MG63 (cell line): ENCODE measurements at places on chromosomes 3 and 15. TPM values are rescaled to one million over a fixed set of nuclear protein-coding genes. Genes with fewer than 3 reads are reported as not detected.

GRCh38 chr15:37260255-37260654 lies 159.9 kb upstream of the MEIS2 start:
- no peak for DNase-seq

- peak; percentile 41 for DNase-seq
These were observed 25.7 kb downstream of the RPLP1 start for GRCh38 chr15:69478259-69478781.

- no peak for DNase-seq
These were observed 163.1 kb downstream of the STAC start for GRCh38 chr3:36543276-36543997.

- no peak for DNase-seq
These were observed 878 bp upstream of the RAD51 start for GRCh38 chr15:40693904-40694687.

The ST3GAL6 gene
- total RNA-seq = 1.4 and 2.0 TPM in 2 replicates

- no peak for DNase-seq
These were observed 34.1 kb downstream of the TPM1 start for GRCh38 chr15:63076714-63077046.

DNA sequence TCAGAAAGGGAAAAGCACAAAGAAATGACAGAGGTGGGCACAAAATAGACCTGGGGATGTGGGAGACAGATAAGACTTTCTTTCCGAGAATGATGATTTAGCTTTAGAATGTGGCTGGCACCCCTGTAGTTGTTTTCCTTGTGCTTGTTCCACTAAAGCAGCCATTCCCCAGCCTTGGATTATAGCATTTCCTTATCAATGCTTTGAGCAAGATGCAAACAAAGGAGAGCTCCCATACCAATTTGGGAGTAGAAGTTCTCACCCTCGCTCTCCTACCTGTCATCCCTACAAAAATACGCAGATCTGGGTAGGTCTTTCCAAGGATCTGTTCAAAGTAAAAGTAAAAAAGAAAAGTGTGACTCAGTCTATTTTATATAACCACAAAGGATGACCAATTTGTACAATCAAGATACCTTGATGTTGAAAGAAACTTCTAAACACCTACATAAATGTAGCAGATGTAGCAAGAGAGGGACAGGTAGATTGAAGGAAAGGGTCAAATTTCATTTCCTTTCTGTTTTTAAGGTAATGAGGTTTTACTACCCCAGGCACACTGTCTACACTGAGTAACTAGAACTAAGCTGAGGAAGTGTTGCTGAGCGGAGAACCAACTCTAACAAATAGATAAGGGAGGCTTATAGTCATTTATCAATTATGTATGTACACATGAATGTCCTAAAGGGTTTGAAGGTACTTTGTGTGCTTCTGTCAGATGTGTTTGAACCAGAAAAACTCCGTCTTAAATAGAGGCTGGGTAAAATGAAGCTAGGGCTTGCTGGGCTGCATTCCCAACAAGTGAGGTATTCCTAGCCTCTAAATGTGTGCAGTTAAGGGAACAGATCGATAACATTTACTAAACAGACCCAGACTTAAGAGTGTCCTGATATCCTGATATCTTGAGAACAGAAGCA lies 91.1 kb upstream of the LRRN1 start:
- DNase-seq = no peak

GRCh38 chr3:194208709-194209108 lies 72.8 kb downstream of the HES1 start:
- no peak for DNase-seq

- no peak for DNase-seq
These were observed 7.0 kb upstream of the UBE2Q2 start for GRCh38 chr15:75835990-75836958.

DNA sequence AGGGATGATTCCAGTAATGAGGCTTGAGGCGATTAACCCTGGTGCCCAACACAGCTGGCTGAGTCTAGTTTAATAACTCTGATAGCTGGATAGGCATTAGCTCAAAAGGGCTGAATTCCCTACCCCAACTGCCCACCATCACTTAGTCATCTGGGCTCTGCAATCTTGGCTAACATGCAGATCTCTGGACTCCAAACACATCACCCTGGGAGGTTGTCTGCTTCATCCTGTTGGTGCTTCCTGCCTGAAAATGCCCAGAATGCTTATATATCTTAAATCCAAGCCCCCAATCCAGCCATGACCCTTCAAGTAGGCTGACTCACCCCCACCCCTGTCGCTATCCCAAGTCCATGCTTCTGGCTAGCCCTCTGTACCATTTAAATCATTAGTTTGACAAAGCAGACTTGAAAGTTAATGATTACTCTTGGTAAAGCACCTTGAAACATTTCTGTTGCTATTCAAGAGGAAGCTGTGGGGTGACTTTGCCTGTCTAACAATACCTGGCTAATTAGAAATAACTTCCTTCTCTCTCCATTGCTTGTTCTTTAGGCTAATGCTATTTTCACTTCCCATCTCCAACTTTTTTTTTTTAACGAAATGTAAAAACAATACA lies 107.0 kb upstream of the RORA start:
- DNase-seq = peak; percentile 17

- no peak for DNase-seq
These were observed 12.5 kb downstream of the MAPK6 start for GRCh38 chr15:52031556-52031955.

The MITF gene
- 4.7 and 9.0 TPM in 2 replicates for total RNA-seq

GRCh38 chr3:179852142-179852905 lies 184.4 kb downstream of the PEX5L start:
- DNase-seq = peak; percentile 80

The RARB gene
- 1.5 and 2.4 TPM in 2 replicates for total RNA-seq

- DNase-seq = no peak
These were observed 707 bp upstream of the FAM81A start for GRCh38 chr15:59437142-59437816.

The CLDN18 gene
- not detected in 2 replicates for total RNA-seq

DNA sequence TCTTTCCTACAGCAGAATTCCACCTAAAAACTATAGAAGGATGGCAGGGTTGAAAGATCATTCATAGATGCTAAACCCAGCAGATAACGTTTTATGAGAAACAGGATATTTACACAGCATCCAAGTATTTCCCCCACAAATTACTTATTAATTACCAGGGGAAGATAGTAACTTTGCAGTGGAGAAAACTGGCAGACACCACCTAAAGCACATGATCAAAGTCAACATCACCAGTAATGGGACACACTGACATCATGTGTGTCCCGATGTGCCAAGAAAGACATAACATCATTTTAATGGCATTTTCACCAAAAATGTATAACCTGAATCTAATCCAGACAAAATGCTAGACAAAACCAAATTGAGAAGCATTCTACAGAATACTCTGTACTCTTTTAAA lies 220.4 kb upstream of the THBS1 start:
- no peak for DNase-seq

The GRAMD1C gene
- total RNA-seq = 1.8 and 2.5 TPM in 2 replicates

DNA sequence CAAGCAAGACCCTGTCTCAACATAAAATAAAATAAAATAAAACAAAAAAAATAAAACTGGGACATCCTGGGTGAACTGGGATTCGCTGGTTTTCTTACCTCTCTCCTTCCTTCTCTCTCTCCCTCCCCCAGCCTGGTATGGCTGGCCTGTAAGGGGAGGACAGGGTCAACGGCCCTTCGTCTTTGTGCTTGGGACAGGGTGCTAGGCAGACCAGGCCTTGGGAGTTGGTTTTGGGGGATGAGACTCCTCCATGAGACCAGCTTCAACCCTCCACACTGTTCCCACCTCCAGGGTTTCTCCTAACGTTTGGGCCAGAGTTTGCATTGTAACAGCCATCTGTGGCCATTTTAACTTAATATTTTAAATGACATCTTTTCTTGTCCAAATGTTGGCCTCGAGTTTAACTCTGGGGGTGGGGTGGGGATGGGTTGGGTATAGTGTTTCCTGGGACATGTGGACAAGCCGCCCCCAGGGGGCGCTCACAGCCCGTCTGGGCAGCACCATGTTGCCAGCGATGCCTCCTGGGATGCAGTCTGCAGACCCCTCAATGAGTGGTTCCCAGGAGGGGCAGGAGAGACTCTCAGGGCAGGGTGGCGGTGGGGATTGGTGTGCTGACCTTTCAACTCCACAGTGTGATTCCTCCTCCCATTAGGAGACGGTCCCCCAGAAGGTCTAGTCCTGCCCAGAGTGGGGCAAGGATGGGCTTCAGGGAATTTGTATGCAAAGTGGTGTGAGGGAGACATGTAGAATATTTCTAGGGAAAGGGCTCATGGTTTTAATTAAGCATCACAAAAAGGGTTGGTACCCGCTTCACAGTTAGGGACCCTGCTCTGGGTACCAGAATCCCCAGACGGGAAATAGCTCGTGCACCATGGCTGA lies 37.7 kb upstream of the LCTL start:
- DNase-seq = peak; percentile 65

The SKOR1 gene
- not detected in 2 replicates for total RNA-seq

The PSTPIP1 gene
- not detected in 2 replicates for total RNA-seq

DNA sequence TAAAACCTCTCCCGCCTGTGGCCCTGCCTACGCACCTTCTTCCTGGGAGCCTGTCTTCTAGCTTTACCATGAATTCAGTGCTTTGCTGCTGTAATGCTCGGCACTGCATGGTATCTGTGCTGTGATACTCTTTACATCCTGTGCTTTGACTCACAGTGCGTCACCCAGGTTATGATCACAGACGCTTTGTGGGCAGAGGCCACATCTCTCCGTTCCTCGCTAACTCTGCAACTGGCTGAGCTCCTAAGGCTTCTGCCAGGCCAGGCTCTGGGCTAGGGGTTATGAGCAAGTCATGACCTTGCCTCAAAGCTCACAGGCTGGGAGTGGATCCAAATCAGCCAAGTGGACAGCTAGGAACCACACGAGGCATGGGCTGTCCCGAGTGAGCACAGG lies 23.2 kb downstream of the SPTBN5 start:
- DNase-seq = peak; percentile 89

DNA sequence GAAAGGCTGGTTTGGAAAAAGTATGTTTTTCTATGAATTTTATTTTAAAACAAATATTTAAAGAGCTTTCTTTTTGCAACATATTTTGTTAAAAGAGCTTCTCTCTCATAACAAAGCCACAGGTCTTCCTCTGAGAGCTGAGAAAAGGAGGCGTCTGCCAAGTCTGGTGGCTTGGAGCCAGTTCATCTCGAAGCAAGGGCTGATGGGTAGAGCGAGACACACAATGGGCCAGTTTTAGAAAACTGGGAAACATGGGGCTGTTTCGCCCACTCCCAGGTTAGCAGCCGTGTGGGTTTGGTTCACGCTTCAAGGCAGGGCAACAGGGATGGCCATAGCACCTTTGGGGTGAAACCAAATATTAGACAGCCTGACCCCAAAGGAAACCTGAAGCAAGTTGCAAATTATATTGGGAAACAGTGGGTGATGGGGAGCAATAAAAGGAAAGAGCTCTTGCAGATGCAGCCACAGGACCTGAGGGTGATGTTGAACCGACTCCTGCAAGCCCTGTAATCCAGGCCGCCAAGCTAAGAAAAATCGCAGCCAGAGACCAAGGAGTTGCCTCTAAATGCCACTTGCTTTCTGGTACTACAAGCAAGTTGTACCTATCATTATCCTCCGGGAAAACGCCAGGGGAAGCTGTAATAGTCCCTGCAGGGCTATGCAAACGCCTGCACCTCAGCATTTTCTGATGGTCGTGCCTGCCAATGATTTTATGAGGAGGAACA lies 88.4 kb upstream of the GALNT15 start:
- no peak for DNase-seq

GRCh38 chr3:104947943-104948342 lies 418.8 kb upstream of the ALCAM start:
- no peak for DNase-seq

GRCh38 chr3:42803414-42804105 lies 730 bp downstream of the HIGD1A start:
- DNase-seq = peak; percentile 16

GRCh38 chr3:105944276-105944675 lies 75.5 kb upstream of the CBLB start:
- DNase-seq = no peak

- DNase-seq = no peak
These were observed 30.1 kb upstream of the SYNPR start for GRCh38 chr3:63248015-63248414.

- DNase-seq = no peak
These were observed 3.0 kb downstream of the CHRNA7 start for GRCh38 chr15:32033186-32033890.

DNA sequence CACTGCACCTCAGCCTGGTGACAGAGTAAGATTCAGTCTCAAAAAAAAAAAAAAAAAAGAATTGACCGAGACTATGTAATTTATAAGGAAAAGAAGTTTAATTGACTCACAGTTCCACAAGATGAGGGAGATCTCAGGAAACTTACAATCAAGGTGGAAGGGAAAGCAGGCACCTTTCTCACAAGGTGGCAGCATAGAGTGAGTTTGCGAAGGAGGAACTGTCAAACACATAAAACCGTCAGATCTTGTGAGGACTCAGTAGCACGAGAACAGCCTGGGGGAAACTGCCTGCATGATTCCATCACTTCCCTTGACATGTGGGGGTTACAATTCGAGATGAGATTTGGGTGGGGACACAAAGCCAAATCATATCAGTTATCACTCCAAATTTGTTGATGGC lies 380.9 kb downstream of the EDEM1 start:
- DNase-seq = no peak

GRCh38 chr3:70970171-70970570 lies 613.4 kb downstream of the FOXP1 start:
- no peak for DNase-seq

GRCh38 chr3:167814441-167814951 lies 79.0 kb downstream of the SERPINI1 start:
- peak; percentile 88 for DNase-seq

- no peak for DNase-seq
These were observed 890.9 kb downstream of the GBE1 start for GRCh38 chr3:80870476-80871041.

DNA sequence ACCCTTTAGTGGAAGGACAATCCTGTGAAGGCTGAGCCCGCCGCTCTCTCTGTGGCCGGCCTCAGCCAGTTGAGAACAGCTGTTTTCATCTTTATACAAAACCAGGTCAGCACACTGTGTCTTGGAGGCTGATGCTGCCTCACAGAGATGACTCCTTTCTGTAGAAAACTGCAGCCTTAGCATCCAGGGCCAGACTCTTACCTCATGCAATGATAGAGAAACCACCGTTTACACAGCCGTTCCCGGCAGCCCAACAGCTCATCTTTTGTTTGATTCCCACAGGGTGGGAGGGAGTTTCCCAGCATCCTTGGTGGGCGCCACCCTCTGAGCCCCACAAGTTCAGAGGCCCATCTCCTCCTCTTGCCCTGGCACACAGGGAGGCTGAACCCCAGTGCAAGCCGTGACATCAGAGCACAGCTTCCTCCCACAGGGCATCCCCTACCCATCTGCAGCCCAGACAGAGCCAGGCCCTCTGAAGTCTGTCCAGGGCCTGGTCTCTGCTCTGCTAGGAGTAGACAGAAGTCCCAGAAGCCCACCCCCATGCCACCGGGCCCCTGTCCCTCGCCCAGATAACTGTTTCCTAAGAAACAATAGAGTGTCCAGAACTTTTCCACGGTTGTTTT lies 105.0 kb downstream of the LRRK1 start:
- no peak for DNase-seq

DNA sequence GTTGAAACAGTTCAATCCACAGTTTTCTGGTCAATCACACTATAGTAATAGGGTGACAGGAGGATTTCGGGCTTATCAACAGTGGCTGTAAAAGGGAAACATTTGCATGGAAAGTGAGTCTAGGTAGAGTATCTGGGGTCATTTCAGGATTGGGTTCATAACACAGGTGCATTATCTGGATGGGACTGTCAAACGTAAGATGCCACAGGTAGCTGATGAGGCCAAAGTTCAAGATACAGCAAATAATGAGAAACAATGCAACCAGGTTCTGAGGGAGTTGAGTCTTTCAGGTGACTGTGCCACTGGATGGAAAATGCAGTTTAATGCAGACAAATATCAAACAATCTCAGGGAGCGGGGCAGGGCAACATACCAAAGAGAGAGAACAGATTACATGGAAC lies 62.2 kb downstream of the WDR76 start:
- no peak for DNase-seq

The POPDC2 gene
- total RNA-seq = 0.07 TPM in 1 of 2 replicates, not detected in the other

GRCh38 chr3:71285086-71285485 lies 298.4 kb downstream of the FOXP1 start:
- DNase-seq = no peak
